ENCODE measurements at places on chromosomes 13 and 19. TPM values are rescaled to one million over a fixed set of nuclear protein-coding genes. Genes with fewer than 3 reads are reported as not detected.

Gene RGL3
- total RNA-seq = 33.4 TPM

Gene TJP3
- total RNA-seq = 28.8 TPM

Gene CEACAM8
- 0.33 TPM for total RNA-seq

Gene CHST8
- 0.28 TPM for total RNA-seq

Gene PDCD2L
- 3.3 TPM for total RNA-seq

Gene HIPK4
- not detected for total RNA-seq

Gene SCGB2B2
- 1.1 TPM for total RNA-seq

Gene GRIK5
- total RNA-seq = 0.25 TPM

Gene MKNK2
- 149 TPM for total RNA-seq

Gene ZNF578
- not detected for total RNA-seq

Measured in left lobe of liver (tissue), 2 donors.